ENCODE measurements at places on chromosomes 16 and 17.
A peak's percentile ranks its signal among the peaks of the same experiment; 100 is the strongest.

GRCh38 chr17:8888704-8889302 is 21.3 kb upstream of the PIK3R6 start:
- DNase-seq, result no peak

- no peak for DNase-seq
These were observed 21.3 kb downstream of the C16orf74 start for GRCh38 chr16:85729452-85730185.

DNA sequence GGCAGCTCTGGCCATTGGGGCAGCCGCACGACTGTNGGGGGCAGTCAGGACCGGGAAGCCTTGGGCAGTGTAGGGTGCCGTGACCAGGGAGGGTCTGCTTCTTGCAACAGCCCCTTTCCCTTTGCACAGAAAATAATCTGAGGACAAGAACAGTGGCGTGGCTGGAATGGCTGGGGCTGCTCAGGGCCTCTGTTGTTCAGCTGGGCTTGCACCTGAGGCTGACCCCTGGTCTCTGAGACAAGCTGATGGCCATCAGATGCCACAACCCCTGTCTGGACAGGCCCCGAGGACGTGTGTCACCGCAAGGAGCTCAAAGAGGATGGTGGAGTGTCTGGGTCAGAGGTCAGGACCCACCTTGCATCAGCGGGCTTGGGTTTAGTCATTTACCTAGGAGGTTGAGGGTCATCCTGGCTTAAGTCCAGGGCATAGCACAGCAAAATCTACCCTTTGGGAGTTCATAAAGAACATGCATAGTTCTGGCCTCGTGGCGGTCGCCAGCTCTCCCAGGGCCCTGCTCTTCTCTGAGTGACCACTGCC is 46.9 kb downstream of the METRNL start:
- no peak for DNase-seq

DNA sequence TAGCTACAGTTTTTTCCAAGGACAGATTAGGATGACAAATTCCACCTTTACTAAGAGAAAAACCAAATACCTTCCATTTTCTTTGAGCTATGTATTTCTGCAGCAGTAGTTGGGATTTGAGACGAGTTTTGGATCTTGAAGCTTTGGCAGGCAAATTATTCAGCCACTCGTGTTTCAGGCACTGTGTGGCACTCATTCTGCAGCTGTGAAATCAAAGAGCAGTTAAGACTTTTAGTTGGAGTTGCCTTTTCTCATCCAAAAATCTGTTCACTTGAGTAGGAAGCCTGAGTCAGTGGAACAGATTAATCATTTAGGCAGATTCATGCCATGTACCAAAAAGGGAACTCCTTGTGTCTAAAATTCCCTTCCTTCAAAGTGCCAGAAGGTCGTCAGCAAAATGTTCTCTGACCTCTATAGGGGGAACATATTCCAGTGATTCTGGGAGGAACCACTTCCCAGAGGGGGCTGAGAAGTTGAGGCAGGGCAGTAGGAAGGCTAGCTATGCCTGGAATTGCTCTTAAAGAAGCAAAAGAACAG is 20.1 kb downstream of the ORC6 start:
- no peak for DNase-seq

- no peak for DNase-seq
These were observed 11.3 kb downstream of the CORO7 start for GRCh38 chr16:4404967-4405696.

DNA sequence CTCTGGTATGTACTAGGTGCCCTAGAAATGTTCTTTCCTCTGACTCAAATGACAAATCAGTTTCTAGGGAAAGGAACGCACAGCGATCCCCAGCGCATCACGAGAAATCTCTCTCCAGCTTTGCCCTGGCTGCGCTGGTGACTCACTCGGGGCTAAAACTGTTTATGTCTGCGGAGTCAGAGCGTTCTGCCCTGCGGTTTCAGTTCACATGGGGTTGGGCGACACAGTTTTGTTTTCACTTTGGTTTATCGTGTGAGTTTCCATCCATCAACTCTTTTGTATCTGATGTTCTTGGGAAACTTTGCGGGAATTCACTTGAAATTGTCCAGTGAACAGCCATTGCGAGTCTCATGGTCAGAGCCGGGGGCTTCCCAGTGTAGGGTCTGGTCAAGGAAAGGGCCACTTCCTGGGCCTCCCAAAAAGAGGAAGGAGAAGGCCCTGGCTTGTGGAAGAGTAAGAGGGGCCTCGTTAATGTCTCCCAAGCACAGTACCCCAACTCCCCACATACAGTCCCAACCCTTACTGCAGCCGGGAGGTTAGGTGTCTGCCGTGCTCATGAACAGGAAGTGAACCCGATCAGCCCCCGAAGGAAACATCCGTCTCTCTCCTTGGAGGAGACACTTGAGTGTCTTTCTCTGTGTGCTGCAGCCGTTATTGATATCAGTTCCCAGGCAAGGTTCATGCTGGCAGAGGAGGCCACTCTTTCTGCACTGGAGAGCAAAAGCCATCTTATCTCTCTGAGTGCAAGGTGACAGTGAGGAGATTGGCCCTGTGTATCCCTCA is 643.2 kb downstream of the WWOX start:
- no peak for DNase-seq

GRCh38 chr16:5005916-5006315 is 27.8 kb downstream of the NAGPA start:
- no peak for DNase-seq

DNA sequence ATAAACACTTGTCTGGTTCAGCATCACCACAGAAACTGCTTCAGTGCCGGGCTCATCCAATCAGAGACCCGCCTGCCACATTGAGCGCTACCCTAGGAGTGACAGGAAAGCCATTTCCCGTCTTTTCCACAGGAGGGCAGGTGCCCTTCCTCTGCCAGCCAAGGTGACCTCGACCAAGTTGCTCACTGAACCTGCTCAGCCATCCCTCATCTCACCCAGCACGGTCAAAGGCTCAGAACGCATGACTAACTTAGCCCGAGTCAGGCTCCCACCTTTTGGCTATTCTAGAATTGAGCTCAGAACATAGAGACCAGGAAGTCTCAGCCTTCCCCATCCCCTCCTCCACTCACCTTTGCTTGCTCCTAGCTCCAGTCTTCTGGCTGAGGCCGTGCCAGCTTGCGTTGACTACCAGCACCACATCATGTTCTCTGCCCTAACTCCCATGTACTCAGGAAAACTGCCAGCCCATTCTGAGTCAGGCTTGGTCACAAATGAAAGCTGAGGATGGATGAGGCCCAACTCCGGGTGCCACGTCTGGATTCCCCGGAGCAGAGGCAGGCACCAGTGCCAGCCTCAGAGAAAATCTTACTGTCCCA is 15.6 kb downstream of the MRPS23 start:
- peak; percentile 88 for DNase-seq

DNA sequence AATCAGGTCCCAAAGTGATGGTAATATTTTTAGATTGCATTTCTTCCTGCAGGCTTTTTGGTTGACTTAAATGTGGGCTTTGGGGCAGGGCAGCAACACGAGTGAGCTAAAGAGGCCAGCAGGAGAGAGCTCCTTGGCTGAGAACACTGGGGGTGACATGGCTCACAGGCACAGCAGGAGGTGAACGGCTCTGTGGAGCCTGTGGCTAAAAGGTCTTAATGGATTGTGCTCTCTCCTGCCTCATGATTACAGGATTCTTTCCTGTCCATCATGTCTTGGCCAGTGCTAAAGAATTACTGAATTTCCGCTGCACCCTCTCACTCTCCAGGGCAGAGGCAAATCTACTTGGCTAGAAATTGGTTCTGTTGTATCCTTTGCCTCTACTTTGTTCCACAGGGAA is 366.6 kb downstream of the HS3ST4 start:
- no peak for DNase-seq

DNA sequence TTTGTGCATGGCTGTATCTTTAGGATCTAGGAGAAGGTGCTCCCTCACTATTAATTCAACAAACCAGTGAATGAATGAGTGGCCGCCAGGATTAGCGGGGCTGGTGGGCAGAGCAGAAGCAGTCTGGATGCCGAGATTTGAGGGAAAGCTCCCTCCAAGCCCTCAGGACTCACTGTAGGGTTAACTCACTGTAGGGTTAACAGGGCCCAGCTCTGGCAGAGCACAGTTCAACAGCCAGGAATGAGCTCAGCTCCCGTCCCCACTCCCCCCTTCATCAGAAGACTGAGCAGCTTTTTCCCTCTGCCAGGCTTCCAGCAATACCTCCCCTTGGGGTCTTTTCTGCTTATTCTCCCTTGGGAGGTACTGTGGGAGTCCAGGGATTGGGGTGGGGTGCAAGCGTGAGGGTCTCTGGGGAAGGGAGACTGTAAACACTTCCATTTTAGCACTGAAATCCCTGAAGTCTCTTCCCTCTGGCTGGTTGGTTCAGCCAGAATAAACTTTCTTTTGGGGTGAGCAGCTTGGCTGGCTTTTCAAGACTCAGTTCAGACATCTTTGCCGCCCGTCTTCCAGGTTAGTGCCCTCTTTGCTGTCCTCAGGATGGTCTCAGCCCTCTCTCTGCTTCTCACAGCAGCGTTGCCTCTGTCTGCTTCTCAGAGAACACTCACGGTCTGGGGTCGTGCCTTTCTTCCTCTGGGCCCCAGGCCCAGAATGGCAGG is 53.7 kb upstream of the WSB1 start:
- no peak for DNase-seq

GRCh38 chr16:73216932-73217331 is 169.0 kb upstream of the ZFHX3 start:
- no peak for DNase-seq
